ENCODE measurements at places on chromosomes 11 and 22.

DNA sequence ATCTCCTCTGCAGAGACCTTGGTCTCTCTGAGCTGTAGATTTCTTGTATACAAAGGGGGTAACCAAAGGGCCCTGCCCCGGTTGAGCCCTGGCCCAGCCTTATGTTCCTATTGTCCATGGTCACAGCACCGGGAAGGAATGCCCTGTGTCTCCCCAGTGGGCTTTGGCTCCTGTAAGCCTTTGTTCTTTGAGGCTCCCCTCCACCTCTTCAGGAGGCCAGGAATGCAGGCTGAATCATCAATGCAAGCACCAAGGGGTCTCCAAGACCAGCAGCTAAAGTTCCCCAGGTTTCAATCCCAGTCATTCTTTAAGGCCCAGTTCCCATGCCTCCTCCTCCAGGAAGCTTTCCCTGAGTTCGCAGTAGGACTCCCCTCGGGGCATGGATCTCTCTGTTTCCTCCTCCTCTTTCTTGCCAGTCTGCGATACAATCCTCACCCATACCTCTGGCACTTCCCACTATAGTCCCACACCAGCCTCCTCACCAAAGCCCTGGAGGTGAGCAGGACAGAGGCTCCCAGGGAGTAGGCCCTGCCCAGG is 29.2 kb upstream of the KLHL35 start:
- DNase-seq = no peak

DNA sequence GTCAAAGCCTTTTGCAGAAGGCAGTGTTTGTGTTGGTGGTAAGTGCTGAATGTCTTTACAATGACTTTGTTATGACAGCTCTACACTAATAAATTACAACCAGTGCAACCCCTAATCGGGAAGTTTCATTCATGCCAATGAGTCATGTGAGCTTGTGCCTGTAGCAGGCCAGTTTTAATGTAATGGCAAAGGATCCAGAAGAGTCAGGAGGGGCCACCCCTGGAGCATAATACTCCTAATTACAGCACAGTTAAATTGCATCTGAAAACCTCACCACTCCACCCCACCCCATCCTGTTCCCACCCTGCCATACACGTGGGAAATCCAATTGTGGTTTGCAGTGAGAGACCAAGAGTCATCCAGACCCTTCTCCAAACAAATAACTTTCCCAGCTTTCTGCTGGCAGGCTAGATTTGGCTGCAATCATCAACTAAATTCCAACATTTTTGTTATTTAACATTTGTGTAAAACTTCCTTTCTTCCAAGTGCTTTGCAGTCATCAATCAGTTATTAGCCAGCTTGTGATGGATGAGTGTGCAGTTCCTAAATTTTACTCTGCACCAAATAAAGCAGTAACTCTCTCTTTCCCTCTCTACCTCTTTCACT is 277.3 kb upstream of the FAT3 start:
- DNase-seq = no peak

- DNase-seq = no peak
Observed at GRCh38 chr11:134292661-134293060, 16.5 kb downstream of the GLB1L3 start.

DNA sequence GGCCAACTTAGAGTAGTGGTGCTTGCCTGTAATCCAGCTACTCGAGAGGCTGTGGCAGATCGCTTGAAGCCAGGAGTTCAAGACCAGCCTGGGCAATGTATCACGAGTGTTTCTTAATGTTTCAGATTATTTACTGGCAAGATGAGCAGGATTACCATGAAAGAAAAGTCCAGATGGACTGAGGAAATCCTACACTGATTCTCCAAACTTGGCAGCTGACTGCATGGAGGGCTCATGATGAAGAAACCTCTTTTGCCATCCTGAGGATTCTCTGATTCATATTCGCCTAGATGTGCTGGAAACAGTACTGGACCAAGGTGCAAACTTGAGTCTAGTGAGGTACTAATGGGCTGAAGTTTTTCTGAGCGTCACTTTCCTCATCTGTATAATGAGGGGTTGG is 2.8 kb upstream of the SIDT2 start:
- DNase-seq = no peak

DNA sequence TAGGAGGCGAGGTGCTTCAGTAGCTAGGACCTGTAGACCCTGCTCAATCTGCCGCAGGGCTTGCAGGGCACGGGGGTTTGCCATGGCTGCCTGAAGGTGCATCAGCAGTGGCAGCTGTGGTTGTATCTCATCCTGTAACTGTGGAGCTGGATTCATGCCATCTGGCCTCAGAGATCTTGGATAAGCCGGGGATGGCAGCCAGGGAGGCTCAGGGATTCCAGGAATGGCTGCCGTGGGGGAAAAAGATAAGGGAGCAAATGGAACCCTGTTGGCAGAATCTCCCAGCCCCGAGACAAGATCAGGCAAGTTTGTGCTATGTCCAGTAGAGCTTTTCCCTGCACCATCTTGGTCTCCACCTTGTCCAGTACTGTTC is 1.8 kb downstream of the UBQLN3 start:
- DNase-seq = no peak

- no peak for DNase-seq
Observed at GRCh38 chr22:41908411-41909309, 6.2 kb downstream of the SHISA8 start.

- no peak for DNase-seq
Observed at GRCh38 chr11:75924966-75925784, 110.2 kb downstream of the UVRAG start.

DNA sequence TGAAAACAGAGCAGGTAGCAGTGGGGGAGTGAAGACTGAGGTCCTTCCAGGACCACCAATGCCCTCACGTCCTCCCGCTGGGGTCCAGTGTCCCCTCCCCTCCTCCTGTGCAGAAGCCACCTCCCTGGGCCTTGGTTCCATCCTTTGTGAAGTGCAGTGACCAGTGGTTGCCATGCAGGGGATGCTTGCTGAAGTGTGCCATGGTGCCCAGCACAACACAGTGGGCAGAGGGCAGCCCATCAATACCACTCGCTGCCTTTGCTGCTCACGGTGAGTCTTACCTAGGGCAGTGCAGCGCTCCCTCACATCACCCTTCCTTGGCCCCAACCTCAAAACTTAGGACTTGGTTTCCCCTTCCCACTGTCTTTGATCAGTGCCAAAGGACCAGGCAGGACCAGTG is 12.9 kb downstream of the MYEOV start:
- DNase-seq = no peak

GRCh38 chr11:121449123-121449522 is 3.0 kb upstream of the SORL1 start:
- DNase-seq = no peak

DNA sequence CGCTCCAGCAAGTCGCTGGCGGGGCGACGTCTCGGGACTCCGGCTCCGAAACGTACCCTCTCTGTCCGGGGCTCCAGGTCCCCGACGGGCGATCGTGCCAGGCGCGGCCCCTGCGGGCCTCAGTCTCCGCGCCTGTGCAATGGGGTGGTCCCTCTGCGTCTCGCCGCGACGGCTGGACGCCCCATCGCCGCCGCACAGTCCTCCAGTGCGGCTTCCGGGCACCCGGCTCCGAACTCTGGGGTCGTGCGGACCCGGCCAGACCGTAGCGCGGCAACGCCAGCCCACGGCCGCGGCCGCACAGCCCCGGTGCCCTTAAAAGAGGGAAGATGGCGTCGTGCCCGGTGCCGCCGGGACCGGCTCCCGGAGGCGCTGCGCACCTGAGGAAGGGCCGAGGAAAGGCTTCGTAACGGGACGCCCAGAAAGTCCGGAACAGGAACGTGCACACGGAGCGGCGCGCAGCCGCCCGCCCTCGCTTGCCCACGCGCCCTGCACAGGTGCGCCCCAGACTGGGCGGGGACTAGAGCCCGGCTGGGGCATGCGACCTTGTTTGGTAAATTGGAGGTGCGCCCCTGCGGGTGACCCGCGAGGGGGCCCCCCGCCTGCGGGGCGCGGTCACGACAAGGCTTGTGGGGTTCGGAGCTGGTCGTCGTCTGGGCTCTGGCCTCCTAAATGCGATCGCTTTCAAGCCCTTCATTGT is 525 bp downstream of the BIK start:
- no peak for DNase-seq

DNA sequence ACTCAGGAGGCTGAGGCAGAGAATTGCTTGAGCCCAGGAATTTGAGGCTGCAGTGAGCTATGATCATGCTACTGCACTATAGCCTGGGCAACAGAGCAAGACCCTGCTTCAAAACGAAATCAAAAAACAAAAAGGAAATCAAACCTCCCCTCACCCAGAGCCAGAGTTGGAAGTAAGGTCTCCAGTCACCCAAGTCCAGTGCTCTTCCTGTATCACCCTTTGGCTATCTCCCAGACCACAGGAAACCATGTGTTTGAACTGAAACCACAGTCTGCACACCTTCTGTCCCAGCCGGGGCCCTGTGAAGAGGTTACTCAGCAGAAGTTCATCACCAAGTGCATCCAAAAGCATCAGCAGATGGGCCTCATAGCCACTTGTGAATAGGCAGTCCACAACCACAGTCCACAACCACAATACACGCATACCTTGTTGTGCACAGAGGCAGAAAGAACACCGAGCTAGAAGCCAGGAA is 4.6 kb downstream of the MYH9 start:
- no peak for DNase-seq

- DNase-seq = no peak
Observed at GRCh38 chr11:134575504-134576230, 163.6 kb upstream of the B3GAT1 start.

Measured in nucleus accumbens (tissue), 56 donors.